ENCODE measurements at places on chromosomes 12 and 14.

- no peak for DNase-seq
Observed at GRCh38 chr12:103272949-103273348, 222.8 kb downstream of the C12orf42 start.

DNA sequence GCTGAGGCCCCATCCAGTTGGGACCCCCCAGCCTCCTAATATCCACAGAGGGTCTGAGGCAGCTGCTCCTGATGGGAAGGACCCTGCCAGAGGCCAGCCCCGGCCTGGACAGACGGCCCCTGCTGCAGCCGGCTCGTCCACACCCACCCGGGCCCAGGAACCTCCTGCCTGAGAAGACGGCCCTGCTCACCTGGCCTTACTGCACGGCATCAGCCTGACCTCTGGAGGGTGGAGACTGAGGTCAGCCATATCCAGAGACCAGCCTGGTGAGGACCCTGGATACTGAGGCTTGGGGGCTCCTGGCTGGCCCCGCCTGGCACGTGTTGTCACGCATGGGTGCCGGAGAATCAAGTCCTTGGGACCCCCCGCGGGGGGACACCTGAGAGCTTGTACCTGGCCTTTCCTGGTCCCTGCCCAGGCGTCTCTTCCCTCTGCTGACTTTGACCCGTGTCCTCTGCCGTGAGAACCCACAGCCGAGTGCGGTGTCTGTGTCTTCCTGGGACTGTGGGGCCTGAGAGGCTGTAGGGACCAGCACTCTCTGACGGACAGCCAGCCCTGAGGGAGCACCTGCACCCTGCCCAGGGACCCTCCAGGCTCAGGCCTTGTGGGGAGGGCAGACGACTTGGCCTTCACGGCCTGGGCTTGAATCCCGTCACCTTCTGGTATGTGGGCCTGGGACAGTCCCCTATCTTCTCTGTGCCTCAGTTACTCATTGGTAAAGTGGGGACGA is 57.3 kb downstream of the NOC4L start:
- DNase-seq = no peak

GRCh38 chr14:61929651-61930050 is 167.4 kb downstream of the SNAPC1 start:
- no peak for DNase-seq

DNA sequence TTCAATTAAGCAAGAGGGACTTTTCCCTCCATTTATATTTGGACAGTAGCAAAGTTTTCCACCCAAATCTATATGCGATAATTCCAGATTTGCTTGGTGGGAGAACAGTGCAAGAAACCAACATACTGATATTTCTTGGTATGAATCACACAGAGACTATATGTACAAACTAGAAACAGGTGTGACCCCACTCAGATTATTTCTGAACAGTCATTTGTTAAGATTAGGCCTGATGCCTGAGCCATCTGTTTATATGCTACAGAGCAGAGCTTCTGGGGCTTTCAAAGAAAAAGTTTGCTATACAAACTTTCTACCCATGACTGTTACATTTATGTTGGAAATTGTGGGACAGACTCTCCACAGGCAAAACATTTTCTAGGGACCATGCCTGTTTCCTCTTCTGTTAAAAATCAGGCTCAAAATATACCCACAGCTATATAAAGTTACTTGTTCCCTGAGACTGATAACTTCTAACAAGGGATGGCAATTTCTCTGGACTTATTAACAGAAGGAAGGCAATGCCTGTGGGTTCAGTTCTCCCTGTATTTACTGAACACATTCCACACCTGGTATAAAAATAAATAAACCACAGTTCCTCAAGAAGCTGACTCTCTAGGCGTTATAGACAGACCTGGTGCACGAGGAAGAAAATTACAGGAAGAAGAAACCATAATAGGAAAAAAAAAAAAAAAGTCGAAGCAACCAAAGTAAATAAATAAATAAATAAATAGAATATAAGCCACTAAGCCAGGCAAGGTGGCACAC is 8.0 kb downstream of the PTPN21 start:
- DNase-seq = no peak

GRCh38 chr14:97719931-97720330 is 922.7 kb downstream of the VRK1 start:
- no peak for DNase-seq

DNA sequence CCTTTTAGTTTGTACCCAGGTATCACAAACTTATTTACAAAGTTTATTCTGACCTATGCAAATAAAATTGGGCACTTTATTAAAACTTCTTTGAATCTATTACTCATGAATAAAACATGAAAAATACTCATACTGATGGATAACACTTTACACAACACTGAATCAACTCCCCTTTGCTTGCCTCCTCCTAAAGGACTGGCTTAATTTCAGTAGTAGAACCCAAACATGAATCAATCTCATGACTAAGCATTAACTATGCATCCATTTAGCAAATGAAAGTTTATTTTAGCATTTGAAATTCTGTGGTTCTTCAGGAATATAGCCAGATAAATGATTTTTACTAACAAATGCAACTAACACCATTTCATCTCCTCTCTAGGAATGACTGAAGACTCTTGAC is 32.4 kb downstream of the DENND5B start:
- no peak for DNase-seq

- no peak for DNase-seq
Observed at GRCh38 chr12:5014269-5014668, 29.4 kb upstream of the KCNA5 start.

GRCh38 chr12:58346032-58346632 is 404.8 kb downstream of the ATP23 start:
- DNase-seq = peak; percentile 3

DNA sequence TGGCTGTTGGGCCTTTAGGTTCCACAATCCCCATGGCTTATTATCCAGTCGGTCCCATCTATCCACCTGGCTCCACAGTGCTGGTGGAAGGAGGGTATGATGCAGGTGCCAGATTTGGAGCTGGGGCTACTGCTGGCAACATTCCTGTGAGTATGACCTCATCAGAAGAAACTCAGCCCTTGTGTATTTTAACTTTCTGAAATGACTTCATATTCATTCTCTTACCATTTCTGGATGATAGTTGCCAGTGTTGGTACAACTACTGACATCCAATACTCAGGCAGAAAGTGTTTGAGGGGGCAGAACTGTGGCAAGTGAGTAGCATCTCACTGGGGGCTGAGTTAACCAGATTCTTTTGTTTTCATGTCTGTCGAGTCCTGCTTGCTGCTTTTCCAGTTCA is 2.3 kb downstream of the DAZAP2 start:
- DNase-seq = no peak

GRCh38 chr12:108392284-108392683 is 53.2 kb upstream of the CMKLR1 start:
- DNase-seq = no peak

DNA sequence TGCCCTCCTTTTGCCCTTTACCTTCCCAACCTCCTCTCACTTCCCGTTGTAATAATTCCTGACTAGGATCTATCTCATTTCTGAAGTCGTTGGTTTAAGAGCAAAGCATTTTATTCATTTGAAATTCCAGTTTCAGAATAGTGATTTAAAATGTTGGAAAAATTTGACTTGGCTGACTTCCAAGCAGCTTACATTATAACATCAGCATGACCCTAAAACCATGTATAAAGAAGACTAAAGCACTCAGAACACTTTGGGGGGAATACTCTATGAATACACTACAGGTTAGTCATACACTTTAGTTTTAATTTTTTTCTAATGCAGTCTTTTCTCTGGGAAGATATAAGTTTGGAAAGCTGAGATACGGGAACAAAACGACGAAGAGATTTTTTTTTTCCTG is 161.1 kb downstream of the BTG1 start:
- DNase-seq = no peak

DNA sequence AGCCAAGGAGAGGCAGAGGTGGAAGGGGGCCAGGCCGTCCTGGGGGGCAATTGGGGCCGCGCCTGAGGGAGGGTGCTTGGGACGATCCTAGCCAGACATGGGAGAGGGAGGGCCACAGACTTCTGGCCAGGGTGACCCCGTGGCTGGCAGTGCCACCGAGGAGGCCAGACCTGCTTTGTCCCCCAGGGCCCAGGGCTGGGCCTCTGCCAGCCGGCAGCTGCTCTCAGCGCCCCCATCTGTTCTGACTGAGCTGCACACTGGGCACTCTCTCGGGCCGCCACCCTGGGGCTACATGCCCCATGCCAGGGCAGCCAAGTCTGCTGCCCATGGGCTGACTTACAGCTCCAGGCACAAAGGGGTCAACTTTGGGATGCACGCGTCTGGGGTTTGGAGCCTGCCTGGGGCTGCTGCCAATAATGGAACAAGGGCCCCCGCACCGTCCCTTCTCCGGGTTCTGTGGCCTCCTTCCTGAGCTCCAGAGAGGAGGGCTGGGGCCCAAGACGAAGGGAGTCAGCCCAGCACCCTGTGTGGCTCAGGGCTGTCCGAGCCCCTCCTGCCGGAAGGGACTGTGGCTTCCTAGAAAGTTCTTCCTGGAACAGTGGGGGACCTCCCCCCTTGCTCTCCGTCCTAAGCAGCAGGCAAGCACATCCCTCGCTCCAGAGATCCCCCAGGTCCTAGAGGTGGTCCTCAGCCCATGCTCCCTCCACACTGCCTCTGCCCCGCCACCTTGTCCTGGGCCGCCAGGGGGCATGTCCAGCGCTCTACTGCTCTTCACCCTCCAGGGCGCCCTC is 1.1 kb downstream of the ADSS1 start:
- no peak for DNase-seq

DNA sequence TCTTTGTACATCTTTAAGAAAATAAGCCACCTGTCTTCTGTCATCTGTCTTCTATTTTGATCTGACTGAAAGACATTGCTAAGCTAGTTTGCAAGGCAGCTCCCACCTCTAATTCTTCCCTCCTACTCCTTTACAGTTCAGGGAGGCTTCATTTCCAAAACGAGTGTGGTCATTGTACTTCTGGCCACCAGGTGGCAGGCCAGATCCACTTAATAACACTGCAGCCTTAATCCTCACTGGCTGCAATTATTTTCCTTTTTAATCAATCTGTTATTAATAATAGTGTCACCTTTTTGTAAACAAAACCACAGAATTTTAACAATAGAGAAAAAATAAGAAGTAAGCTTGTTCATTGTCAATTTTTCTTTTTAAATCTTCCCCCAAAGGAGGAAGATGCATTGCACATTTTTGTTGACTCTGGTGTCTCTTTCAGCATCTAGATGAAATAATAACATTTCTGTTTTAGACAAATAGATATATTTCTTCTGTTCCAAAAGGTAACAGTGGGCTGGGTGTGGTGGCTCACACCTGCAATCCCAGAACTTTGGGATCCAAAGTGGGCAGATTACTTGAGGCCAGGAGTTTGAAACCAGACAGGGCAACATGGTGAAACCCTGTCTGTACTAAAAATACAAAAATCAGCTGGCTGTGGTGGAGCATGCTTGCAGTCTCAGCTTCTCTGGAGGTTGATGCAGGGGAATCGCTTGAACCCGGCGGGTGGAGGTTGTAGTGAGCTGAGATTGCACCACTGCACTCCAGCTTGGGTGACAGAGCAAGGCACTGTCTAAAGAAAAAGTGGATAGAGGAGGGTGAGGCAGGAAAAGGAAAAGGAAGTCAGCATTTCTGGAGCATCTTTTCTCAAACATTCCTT is 23.3 kb downstream of the GABARAPL1 start:
- DNase-seq = no peak

DNA sequence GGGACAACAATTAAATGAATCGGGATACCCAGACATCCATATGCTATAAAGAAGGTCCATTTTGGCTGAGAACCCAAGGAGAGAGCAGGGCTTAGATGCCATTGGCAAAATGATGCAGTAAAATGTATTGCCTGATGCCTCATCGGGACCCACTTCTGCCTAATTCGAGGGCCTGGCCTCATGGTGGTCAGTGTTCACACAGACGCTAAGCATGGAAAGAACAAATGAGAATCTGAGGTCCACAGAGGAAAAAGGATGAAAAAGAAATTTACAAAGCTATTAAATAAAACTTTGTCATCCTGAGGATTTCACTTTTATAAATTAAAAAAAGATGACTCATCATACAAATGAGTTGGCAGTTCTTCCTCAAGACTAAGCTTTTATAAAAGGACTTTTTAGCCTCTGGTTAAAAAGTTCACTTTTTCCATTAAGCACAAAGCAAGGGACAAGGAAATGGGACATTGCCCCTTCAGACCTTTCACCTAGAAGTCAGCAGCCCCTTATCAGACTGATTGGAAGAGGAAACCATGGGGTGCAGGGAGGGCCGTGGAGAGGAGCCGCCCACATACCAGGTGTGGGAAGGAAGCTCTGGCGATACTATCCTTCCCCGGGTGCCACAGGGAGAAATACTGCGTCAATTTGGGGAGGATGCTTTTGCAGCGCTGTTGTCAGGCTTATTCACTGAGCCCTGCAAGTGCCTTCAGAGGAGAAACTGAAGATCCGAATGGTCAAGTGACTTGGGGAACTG is 176.0 kb downstream of the EGLN3 start:
- no peak for DNase-seq

GRCh38 chr12:62158461-62159360 is 101.5 kb upstream of the USP15 start:
- DNase-seq = no peak

- DNase-seq = no peak
Observed at GRCh38 chr12:51538149-51538548, 52.9 kb upstream of the SCN8A start.

DNA sequence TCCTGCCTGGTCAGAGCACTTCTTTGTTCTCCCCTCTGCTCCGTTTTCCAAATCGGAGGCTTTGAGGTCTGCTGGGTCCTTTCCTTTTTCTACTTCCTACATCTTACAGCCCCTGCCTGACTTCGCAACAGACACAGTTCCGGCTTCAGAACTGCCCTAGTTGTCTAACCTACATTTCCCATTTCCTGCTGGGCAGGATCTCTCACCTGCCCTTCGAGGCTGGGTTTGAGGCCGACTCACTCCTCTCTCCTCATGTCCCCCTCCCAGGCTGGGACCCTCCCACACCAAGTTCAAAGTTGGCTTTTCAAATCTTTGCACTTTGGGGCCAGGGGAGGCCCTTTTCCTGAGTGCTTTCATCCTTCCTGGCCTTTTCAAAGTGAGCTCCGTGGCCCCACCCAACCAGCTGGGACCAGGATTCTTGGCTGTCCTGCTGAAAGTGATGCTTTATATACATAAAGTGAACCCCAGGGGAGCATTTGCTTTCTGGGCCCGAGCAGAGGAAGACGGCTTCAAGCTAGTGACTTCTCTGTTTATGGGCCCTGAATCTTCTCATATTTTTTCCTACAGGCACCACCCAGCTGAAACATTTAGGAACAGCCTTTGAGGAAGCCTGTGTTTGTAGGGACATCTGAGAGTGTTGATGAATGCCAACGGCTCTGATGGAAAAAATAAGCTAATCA is 281.0 kb upstream of the CRY1 start:
- no peak for DNase-seq

- DNase-seq = no peak
Observed at GRCh38 chr14:71212093-71212492, 304.8 kb downstream of the PCNX1 start.

- DNase-seq = no peak
Observed at GRCh38 chr12:65655074-65655493, 169.2 kb upstream of the HMGA2 start.

DNA sequence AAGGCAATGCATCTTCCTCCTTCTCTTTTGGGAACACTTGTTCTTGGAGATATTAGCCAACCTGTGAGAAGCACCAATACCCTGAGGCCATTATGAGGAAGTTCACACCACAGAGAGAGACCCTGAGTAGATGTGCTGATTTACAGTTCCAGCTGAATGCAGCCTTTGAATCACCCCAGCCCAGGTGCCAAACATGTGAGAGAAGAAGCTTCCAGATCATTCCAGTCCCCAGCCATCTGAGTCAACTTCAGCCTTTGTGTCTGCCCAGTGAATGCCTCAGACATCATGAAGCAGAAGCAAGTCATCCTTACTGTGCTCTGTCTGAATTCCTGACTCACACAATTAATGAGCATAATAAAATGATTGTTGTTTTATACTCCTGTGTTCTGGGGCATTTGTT is 25.1 kb downstream of the C12orf42 start:
- no peak for DNase-seq

GRCh38 chr12:60255044-60255443 is 659.2 kb downstream of the SLC16A7 start:
- DNase-seq = no peak

GRCh38 chr12:22856178-22856577 is 231.2 kb downstream of the ETNK1 start:
- no peak for DNase-seq
